GM10248 (cell line): ENCODE measurements at places on chromosomes 2 and 18.

DNA sequence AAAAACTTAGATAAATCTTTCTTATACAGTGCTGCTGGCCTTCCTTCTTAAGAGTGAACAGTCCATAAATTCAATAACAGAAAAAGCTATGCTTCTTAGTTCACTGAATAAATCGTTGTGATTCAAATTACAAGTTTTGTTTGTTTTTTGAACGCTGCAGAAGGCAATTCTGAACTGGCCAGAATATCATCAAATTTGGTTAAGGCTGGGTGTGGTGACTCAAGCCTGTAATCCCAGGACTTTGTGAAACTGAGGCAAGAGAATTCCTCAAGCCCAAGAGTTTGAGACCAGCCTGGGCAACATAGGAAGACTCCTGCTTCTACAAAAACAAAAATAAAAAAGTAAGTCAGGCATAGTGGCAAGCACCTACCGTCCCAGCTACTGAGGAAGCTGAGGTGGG is 111.2 kb upstream of the SLC39A10 start:
- no peak for DNase-seq

GRCh38 chr2:111209045-111209514 is 88.4 kb downstream of the BCL2L11 start:
- DNase-seq = no peak

GRCh38 chr2:44927985-44928482 is 13.5 kb upstream of the SIX3 start:
- no peak for DNase-seq

DNA sequence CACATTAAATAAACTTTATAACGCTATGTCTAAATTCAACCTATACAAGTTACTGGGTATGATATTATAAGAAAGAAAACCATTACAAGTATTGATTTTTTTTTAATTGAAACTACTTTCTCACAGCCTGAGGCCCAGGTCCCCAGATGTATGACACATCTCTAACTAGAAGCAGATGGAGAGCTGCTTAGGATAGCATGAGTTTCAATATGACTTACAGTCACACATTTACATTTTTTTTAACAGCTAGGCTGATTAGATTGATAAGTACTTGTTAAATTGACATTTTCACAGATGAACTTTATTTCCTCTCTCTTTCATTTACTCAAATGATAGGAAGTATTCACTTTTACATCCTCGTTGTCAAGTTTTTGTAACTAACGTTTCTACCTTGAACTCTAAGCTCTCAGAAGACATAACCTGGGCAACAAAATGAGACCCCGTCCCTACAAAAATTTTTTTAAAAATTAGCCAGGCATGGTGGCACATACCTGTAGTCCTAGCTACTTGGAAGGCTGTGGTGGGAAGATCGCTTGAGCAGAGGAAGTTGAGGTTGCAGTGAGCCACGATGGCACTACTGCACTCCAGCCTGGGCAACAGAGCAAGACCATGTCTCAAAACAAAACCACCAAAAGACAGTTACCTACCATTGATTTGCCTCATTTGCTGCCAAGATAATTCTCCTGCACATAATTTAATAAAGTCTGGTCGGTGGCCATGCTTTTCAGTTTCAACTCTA is 52.4 kb downstream of the STK39 start:
- DNase-seq = peak; percentile 58

DNA sequence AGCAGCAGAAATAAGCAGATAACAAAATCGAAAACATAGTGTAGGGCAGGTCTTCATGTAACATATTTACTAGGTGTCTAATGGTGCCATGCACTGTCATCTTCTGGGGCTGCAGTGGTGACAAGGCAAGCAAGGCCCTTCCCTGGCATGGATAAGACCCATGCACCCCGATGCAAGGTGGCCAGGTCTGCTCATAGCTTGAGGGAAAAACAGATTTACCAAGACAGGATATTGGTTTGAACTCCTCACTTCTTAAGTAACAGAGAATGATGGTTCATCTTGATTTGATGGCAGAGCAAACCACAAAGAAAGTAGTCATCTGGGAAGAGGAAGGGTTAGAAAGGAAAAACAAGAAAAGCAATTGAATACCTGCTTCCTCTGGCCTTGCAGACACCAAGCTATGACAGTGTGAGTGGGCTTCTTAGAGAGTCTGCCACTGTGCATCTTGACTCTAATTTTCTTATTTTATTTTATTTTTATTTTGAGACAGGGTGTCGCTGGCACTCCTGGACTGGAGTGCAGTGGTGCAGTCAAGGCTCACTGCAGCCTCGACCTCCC is 35.8 kb upstream of the EML6 start:
- no peak for DNase-seq

DNA sequence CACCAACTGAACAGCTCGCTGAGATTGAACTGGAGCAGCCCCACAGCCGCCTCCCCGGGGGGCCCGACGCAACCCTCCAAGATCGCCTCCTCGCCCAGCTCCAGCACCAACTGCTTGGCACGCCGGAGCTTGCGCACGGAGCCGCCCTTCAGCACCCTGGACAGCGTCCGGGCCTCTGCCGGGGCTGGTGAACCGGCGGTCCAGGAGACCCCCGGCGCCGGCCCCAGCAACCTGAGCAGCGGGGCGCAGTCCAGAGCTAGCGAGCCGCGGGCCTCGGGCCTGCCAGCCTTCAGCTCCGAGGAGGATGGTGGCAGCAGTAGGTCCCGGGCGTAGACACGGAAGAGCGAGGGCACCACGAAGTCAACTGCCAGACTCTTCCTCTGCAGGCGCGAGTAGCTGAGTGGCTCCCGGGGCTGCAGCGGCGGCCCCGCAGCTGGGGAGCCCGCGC is 1.2 kb downstream of the ALK start:
- peak; percentile 54 for DNase-seq

- DNase-seq = no peak
These were observed 231.8 kb upstream of the MYT1L start for GRCh38 chr2:2562867-2563266.

GRCh38 chr2:51231071-51231470 is 199.1 kb upstream of the NRXN1 start:
- DNase-seq = no peak

- DNase-seq = no peak
These were observed 78.1 kb downstream of the CIB4 start for GRCh38 chr2:26562811-26563645.

DNA sequence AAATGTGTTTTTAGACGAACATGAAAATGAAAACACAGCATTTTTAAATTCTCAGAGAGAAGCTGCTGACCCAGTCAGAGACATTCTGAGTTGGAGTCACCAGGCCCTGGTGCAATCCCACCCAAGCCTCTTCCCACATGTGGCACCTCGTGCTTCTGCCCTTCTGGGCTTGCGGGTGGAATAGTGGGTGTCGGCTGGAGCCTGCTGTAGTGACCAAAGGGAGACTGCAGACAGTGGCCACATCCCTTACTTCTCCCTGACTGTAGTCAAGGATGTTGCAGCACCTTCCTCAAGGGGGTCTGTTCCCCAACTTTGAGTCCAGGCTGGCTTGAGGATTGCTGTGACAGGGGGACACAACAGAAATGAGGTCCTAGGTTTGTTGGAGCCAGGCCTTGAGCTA is 104.4 kb upstream of the GLI2 start:
- no peak for DNase-seq

- peak; percentile 29 for DNase-seq
These were observed 82.2 kb upstream of the ITGA4 start for GRCh38 chr2:181374781-181375675.

DNA sequence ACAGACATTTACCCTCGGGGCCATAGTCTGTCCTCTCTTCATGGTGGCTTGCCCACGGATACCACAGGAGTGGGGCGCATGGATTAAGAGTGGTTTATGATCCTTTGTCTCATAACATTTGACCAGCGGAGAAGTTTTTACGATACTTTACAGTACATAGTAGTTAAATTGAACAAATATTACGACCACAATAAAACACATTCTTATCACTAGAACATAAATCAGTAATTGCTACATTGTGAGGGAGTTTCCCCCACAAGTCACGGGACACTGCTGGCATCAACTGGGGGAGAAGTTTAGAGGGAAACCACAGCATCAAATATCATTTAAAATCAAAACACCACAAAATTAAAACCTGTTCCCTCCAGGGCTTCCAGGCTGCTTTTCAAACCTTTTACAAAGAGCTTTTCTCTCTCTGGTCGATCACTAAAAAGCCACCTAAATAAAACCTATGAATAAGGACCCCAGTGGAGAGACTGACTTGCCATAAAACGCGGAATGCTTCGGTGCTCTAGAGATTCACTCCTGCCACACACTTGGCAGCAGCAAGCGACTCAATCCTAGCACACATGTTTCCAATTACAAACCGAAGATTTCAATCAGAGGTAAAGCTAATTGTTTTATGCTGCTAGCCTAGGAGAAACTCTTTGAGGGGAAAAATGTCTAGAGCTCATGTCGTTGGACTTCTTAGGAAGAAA is 173.7 kb upstream of the HNRNPA3 start:
- DNase-seq = no peak

GRCh38 chr2:82591718-82592117 is 1867.4 kb downstream of the SUCLG1 start:
- no peak for DNase-seq

DNA sequence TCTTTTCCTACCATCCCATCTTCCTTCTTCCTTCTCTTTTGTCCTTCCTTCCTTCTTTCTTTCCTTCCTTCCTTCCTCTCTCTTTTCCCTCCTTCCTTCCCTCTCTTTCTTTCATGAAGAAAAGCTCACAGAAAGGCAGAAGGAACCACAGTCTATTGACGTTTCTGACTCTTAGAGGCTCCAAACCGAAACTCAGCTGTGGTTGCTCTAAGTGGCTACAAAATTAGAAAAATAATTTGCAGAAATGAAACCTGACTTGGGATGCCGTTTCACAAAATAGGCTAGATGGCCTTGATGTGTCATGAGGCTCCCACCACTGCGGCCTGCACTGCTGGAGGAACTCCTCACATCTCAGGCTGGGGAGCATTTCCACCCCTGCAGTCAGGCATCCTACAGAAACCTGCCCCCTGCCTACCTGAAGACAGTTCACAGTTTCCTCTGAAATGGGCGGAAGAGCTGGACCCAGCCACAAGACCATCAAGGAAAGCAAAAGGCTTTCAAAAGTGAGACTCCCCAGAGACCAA is 165.6 kb downstream of the SMAD7 start:
- DNase-seq = peak; percentile 88

DNA sequence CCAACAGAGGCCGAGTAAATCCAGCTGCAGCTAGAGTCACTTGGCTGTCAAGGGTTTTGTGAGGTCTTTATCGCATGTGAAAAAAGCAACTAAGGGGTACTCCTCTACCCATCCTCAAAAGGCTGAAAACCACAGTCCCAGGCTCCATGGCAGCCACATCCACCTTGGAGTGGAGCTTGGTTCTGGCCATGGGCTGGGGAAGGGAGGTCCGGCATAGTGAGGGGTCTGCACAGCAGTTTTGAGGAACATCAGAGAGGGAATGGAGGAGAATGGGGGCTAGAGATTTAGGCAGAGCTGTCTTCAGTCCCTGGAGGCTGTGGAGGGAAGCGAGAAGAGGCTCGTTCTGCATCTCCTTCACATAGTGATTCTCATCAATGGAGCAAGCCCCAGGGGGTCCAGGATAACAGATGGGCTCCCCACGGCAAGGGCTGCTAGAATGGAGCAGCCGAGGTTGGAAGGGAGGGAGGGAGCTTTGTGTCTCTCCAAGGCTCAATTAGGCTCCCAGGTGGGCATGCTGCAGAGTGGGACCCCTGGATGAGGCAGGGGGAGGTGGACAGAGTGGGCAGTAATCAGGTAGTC is 21.0 kb downstream of the MROH2A start:
- no peak for DNase-seq

DNA sequence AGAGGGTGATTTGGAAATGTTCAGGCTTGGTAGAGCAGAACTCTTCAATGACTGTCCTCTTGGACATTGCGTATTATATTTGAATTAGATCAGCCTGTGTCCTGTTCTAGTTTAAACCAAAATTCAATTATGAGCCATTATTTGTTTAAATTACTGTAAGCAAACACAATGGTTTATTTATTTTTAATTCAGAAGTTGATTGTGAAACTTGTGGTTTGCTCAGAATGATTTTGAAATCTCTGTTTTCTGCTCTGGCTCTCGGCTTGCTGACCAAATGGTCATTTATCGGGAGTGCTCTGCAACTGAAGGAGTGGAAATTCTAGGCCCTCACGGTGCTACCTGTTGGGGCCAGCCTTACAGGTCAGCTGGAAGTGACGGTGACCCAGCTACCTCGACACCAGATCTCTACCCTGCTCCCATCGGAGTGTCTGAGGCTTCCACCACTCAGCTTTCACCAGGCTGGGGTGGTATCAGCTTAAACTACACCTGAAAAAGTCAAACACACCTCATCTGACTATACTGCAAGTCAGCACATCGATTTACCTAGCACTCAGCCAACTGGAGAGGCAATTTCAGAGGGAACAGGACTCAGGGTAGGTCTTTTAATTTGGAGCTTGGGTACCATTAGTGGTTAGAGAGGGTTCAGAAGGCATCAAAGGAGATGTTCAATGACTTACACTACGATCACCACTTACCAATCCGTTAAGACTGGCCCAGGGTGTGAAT is 36.8 kb upstream of the GPD2 start:
- DNase-seq = no peak
